ENCODE measurements at places on chromosomes 11 and 22. TPM values are rescaled to one million over a fixed set of nuclear protein-coding genes. Genes with fewer than 3 reads are reported as not detected.
A peak's percentile ranks its signal among the peaks of the same experiment; 100 is the strongest.

- DNase-seq: no peak
These were observed 8.0 kb downstream of the SYT12 start for GRCh38 chr11:67030976-67031375.

GRCh38 chr11:64331569-64332371 lies 8.2 kb upstream of the CCDC88B start:
- DNase-seq: peak; percentile 90

DNA sequence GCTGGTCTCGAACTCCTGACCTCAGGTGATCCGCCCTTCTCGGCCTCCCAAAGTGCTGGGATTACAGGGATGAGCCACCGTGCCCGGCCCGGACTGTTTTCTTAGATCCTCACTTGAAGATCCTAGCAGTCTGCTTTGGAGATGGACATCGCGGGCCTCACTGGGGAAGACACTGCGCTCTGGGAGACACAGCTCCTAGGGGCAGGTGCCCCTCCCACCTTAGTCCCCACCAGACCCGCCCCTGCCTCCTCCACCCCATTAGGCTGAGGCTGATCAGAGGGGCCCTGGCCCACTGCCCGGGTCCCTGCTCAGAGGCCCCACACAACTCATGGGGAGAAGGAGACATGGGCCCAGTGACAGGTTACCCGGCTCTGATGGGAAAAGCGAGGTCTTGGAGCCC lies 11.3 kb upstream of the LTO1 start:
- no peak for DNase-seq

DNA sequence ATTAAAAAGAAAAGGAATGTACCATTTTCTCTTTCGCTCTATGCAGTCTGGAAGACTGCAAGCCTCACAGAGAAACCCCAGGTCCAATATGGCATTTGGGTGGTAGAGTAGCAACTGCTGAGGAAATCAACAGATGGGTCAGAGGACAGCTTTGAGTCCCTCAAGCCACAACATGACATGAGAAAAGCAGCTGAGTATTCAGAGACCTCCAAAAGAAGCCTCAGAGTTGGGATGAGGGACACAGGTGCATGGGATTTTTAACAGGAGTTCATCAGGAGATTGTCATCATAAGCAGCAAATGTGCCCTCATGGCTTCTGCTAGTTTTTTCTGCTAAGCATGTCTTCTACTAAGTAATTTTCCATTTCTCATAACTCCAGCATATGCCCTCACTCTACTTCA lies 111.6 kb downstream of the BLID start:
- peak; percentile 98 for DNase-seq

DNA sequence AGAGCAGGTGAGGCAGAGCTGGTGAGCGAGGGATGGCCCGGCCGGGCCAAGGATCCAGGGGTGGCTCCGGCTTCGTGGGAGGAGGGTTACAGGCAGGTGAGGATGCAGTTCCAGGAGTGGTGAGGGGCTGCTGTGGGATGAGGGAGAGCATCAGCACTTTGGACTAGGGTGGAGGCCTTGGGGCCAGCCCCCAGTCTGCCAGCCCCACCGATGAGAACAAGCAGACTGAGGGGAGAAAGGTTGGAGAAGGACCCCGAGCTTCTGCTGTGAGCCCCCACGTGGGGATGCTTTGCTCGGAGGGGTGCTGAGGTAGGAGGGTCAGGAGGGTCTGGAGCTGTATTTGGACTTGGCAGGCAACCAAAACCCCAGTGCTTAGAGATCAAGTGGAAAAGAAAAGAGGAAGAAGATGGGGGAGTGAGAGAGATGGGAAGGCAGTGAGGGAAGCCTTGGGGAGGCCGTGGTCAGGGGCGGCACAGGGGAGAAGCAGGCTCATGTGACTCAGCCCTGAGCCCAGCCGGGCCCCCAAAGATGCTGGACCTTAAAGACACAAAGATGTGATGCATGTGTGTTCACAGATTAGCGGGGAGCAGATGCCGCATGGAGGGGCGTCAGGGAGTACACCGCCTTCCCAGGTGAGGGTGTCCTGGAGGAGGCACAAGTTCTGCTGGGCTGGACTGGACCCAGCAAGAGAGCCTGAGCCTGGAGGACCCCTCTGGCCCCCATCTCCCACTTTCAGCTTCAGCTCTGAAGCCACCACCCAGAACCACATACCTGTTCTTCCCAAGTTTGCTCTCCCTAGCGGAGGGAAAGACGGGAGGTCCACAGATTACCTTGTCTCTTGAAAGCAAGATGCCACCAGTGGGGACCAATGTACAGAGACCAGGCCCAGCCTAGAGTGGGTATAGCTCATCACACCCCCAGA lies 91.3 kb downstream of the CDKN1C start:
- no peak for DNase-seq

- DNase-seq: no peak
These were observed 56.1 kb upstream of the EIF3M start for GRCh38 chr11:32527261-32528175.

- no peak for DNase-seq
These were observed 66.0 kb downstream of the TBC1D22A start for GRCh38 chr22:46828323-46828900.

GRCh38 chr11:75480185-75481175 lies 45.3 kb downstream of the GDPD5 start:
- DNase-seq: no peak

- no peak for DNase-seq
These were observed 777 bp downstream of the LTO1 start for GRCh38 chr11:69674267-69674885.

OR52A1 gene
- total RNA-seq: not detected

CASP5 gene
- not detected for total RNA-seq

All from myocyte (in vitro differentiated cells).